Keratinocyte (primary cell): ENCODE measurements at places on chromosomes 1 and 21.

GRCh38 chr1:183185941-183186490, at the start of gene LAMC2:
LAMC2 (plus strand) TSS chr1:183186264; CDS start chr1:183186353, 89 bp downstream.
- peak; percentile 96 for DNase-seq

- no peak for DNase-seq
Measured at GRCh38 chr1:203451836-203452784, 23.5 kb upstream of the PRELP start.

GRCh38 chr1:43493661-43494450, 36.8 kb upstream of the PTPRF start:
- no peak for DNase-seq

DNA sequence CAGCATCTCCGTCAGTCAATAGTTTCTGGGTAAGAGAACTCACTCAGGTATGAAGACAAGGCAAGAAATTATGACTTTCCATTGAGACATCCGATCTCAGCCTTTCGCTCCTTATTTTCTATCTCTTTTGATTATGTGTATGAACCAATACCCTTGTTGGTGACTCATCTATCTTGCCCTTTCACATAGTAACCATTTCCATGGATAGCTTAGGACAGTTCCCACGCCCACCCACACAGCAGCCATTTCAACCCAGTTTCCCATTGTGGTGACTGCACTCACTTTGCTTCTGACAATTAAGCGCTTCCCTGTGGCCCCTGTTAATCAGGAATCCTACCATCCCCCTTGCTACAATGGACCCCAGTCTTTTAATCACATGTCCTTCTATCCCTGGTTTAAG, 210.6 kb upstream of the ADGRL2 start:
- DNase-seq, result no peak

GRCh38 chr1:96538883-96539282, 182.7 kb upstream of the PTBP2 start:
- DNase-seq, result no peak

GRCh38 chr1:114328361-114328904, 174.8 kb upstream of the SYT6 start:
- no peak for DNase-seq

DNA sequence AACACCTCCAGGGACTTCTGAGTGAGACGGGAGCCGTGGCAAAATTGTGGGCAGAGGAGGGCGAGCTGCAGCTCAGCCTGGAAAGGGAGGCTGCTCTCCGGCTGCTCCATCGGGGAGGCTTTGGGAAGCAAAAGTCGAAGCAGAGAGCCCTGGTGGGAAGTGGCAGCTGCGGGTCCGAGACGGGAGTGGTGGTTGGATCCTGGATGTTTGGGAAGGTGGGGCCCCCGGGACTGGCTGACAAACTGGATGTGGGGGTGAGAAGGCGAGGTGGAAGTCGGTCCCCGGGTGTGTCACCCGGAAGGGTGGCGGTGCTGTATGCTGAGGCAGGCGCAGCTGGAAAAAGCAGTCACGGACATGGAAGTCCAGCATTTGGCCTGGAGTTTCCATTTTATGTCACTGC, 52.1 kb downstream of the KCNAB2 start:
- DNase-seq, result no peak

- DNase-seq, result no peak
Measured at GRCh38 chr1:182135946-182136345, 74.4 kb upstream of the ZNF648 start.
